ENCODE measurements at places on chromosomes 1 and 21.
A peak's percentile ranks its signal among the peaks of the same experiment; 100 is the strongest.

DNA sequence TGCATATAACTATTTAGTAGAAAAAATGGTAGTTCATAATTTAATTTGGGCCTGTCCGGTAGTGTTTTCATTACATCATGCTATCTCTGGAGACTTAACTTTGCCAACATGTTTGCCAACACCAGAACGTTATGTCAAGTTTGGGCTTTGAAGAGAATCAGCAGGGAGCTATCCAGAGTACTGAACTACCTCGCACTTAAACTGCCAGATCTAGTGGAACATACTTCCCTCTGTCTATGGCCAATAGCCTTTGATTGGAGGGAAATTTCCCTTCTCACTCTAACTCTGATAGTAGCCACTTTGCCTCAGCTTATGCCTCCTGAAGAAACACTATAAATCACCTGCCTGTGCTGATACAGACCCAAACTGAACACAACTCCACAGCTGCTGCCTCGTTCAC lies 10.0 kb downstream of the LRRC53 start:
- DNase-seq: peak; percentile 3

DNA sequence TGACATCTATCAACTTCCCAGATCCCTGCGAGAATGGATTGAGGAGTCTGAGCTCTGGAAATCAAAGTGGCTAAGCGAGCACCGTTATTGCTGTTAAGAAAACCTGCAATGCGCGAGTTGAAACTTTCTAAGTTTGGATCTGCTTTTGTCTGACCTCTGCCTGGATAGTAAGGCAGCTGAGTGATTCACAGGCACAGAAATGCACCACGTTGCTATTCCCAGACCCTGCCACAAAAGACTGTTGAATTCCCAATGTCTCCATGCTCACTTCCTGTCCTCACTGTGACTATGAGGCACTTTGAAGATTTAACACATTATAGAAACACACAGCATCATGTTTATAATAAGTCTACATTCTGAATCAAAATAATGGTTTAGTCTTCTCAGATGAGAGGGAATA lies 27.1 kb upstream of the CNIH3 start:
- no peak for DNase-seq

- DNase-seq: no peak
Observed at GRCh38 chr1:224939844-224940425, 10.5 kb downstream of the DNAH14 start.

DNA sequence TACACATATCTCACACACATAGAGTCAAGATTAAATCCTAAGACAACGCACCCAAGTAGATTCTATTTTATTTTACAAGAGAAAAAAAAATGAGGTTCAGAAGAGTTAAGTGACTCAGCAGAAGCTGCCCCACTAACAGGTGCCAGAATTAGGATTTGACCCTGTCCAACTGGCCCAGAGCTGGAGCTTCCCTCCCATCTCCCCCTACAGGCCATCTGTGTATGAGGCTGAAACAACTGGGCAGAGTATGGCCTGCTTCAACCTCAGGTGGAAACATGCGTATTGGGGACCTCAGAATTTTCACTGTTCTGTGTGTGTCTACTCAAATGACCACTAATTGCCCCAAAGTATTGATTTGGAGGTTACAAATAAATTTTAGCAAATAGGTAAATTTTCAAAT lies 29.9 kb downstream of the PSMG1 start:
- peak; percentile 30 for DNase-seq

- no peak for DNase-seq
Observed at GRCh38 chr1:5254975-5255374, 600.6 kb downstream of the AJAP1 start.

- peak; percentile 33 for DNase-seq
Observed at GRCh38 chr1:116538544-116538943, 32.3 kb downstream of the CD58 start.

- no peak for DNase-seq
Observed at GRCh38 chr1:181101581-181102226, 13.2 kb downstream of the IER5 start.

GRCh38 chr1:42817440-42817767 lies 207 bp upstream of the SVBP start:
- no peak for DNase-seq

- DNase-seq: peak; percentile 91
Observed at GRCh38 chr1:205344066-205344928, 12.4 kb downstream of the KLHDC8A start.

DNA sequence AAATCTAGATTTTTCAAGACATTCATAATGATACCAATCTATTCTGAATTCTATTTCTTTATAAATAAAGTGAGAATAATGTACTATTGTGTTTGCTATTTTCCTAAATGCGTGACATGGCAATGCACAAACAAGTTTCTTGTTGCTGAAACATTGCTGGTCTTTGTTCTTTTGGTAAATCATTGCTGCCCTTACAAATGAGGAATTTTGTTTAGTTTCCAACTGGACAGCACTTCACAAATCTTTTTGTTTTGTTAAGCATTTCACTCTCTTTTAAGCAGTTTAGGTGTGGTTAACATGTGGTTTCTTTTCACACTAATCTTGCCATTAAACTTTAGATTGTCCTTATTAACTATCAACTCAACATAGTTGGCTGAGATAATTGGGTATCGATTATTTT lies 94.6 kb downstream of the LRRC7 start:
- DNase-seq: no peak

GRCh38 chr1:32372149-32372756 lies 9.9 kb downstream of the TSSK3 start:
- DNase-seq: no peak

GRCh38 chr1:83702356-83702755 lies 296.6 kb downstream of the TTLL7 start:
- no peak for DNase-seq

DNA sequence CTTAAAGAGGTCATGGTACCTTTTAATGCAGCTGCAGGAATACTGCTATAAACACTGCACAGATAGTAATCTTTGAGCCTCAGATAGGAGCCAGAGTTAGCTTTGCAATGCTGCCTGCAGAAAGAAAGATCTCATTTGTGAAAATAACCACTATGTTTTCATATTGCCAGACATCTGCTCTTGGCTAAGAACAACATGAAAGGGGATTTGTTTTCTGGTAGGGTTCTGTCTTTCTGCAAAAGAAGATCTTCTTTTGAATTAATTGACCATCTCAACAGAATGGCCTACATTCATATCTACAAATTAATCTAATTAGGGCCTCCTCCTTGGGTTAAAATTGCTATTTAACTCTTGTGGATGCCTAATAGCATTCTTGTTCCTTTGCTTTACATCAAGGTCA lies 177.6 kb upstream of the DPYD start:
- DNase-seq: no peak

DNA sequence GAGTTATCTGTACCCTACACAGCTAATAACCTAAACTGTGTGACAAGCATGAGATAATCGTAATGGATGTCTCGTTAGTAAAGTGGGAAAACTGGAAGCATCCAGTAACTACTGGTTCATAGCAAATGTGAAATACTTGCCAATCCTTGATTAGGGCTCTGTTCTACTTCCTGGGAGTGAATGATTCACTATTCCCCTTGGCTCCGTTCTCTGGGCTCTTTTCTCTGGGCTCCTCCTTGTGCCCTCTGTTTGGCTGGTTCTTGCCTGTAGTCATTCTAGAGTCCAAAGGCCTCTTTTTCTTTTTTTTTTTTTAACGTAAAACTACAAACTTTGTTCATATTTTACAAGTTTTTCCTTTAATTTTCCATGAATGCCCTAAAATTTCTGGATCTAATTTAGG lies 465.8 kb upstream of the PLXNA2 start:
- no peak for DNase-seq

DNA sequence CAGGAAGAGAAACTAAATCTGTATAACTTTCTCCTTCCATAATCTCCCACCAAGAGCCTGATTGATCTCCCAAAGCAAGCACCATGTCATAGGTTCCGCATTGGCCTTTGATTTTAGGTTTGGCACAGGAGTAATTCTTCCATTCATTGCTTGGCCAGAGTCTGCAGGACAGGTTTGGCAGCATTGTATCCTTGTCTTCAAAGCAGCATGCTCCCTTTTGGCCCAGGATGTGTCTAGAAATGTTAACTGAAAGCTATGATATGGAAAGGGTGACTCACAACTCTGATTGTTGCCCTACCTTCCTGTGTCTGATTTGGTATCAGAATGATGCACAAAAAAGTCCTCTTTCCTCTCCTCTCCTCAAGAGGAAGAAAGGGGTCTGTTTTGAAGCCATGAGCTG lies 824.3 kb upstream of the PRMT6 start:
- DNase-seq: no peak

DNA sequence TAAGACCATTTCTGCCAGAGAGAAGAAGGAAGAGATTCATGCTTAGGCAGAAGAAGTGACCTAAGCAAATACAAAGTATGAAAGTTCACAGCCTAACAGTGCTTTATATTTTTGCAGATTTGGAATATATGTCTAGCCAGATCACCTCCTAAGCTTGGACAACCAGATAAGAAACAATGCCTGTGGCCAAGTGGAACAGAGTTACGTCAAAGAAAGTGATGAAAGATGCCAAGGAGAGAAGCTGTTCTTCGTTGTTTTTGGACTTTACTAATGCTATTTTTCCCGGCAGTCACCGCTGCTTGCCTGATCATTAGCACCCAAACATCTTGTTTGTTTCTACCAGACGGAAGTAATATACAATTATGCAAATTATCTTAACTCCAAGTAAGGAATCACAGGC lies 489.2 kb upstream of the C1orf87 start:
- DNase-seq: no peak

DNA sequence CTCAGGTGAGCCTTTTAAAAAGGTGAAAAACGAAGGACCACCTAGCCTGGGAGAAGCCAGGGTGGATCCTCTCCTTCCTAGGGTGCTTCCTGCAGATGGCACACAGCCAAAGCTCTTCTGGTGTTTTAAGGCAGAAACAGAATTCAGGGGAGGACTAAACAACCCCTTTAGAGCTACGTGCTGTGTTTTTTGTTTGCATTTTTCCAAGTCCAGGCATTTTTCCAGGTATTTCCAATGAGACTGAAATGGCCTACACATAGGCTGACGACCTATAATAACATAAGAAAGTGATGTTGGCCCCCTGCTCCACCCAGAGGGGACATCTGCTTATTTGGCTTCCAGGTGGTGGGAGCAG lies 83.8 kb downstream of the CAPZB start:
- no peak for DNase-seq

DNA sequence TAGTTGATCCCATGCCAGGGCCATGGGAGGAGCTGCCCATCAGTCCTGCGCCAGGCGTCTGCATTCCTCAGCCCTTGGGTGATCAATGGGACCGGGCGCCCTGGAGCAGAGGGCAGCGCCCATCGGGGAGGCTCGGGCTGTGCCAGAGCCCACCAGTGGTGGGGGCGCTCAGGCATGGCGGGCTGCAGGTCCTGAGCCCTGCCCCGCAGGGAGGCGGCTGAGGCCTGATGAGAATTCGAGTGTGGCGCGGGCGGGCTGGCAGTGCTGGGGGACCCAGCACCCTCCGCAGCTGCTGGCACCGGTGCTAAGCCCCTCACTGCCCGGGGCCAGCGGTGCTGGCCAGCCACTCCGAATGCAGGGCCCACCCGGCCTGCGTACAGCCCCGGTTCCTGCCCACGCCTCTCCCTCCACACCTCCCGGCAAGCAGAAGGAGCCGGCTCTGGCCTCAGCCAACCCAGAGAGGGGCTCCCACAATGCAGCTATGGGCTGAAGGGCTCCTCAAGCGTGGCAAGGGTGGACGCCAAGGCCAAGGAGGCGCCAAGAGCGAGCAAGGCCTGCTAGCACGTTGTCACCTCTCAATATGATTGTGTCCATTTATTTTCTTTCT lies 238.1 kb upstream of the OLFM3 start:
- no peak for DNase-seq
